Type B pancreatic cell (in vitro differentiated cells): ENCODE measurements at places on chromosomes 2 and 18. TPM values are rescaled to one million over a fixed set of nuclear protein-coding genes. Genes with fewer than 3 reads are reported as not detected.
A peak's percentile ranks its signal among the peaks of the same experiment; 100 is the strongest.

DNA sequence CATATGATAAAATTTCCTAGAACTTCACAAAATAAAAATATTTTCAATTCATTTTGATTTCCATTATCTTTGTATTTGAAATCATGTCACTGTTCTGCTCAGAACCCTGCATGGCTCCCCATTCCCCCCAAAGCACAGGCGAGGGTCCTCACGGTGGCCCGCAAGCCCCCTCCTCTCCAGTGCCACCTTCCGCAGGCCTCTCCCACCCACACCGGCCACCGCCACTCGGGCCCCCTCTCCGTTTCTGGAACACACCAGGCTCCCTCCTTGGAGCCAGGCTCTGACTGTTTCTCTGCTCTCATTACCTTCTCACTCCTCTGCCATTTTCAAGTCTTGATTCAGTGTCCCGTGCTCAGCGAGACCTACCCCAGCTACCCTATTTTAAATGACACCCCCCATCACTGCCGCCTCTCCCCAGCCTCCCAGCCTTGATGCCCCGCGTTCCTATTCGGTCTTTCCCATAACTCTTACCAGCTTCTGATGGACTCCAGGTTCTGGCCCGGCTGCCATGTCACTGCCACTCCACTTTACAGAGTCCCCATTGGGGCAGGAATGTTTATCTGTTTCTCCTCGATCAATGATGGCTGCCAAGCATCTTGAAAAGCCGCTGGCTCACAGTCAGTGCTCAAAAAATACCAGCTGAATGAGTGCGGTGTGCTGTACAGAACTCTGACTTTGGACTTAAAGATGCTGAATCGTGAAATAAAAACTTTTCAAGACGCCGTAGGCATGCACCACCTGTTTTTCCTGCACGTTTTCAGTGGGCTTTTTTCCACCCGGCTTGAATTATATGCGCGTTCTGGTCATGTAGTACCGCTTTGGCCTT, 201.0 kb downstream of the GBX2 start:
- no peak overlapping the region for H3K27ac ChIP-seq
- H3K4me3 ChIP-seq = no peak overlapping the region
- no peak for DNase-seq
- no peaks in the 10 kb centered on the region for H3K27me3 ChIP-seq

DUSP2 gene
- total RNA-seq = 4.3 and 4.5 TPM in 2 replicates

DNA sequence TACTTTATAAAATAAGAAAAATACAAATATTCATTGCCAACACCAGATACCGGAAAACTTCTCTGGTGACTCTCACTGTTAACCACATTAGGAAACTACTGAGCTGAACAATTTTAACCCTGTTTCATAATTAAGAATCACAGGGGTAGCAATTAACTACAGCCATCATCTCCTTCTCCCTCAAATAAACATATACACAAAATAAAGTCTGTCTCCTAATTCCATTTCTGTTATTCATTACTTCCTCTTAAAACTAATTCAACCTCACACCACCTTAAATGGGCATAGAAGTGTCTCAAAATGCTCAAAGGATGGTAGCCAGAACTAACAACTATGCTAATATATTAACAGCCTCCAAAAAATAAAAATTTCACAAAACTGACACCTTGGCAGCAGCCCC, 60.7 kb downstream of the ACVR1 start:
- no peak overlapping the region for H3K27ac ChIP-seq
- H3K36me3 ChIP-seq = peaks cover 38% of the 10 kb centered on the region
- H3K4me1 ChIP-seq = peaks cover 7% of the 10 kb centered on the region
- H3K4me3 ChIP-seq = no peak overlapping the region

L3MBTL4 gene
- 2.2 and 4.6 TPM in 2 replicates for total RNA-seq

DNA sequence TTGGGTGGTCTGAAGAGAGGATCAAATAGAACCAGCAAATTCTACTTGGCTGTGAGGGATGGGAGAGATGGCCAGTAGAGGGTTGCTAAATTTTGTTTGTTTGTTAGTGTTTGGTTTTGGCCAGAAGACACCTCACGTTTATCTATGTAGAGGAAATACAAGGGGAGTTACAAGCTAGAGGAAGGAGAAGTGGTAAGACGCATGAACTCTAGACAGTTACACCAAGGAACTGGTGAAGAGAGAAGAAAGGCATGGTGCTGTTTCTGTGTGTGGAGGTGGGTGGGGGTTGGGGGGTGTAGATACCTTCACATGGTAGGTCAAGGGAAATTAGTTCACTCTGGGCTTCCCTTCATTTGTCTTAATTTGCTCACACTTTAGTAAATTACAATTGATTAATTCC, 25.6 kb downstream of the RASGRP3 start:
- no peak overlapping the region for H3K4me3 ChIP-seq
- H3K27me3 ChIP-seq = peaks cover 5% of the 10 kb centered on the region
- H3K27ac ChIP-seq = no peak overlapping the region
- H3K36me3 ChIP-seq = no peaks in the 10 kb centered on the region
- no peak for DNase-seq
- H3K4me1 ChIP-seq = peaks cover 4% of the 10 kb centered on the region

DNA sequence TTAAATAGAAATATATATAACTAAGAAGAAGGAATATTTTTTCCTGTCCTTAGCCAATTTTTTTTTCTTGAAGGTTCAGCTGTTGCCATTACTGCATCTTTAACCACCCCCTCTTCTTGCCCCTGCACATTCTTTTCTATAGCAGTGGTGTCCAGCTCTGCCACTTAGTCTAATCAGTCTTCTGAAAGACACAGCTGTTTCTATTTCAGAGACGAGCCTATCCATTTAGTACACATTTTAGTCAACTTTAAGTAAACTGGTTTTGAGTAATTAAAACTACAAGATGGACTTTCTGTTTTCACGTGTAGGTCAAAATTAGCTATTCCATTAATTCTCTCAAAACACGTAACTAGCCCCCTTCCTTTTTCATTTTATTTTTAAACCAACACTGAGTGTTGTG, 21.0 kb downstream of the SPOPL start:
- H3K36me3 ChIP-seq = peaks cover 28% of the 10 kb centered on the region
- H3K27me3 ChIP-seq = no peaks in the 10 kb centered on the region
- H3K27ac ChIP-seq = no peak overlapping the region
- no peak for DNase-seq
- H3K4me3 ChIP-seq = no peak overlapping the region

DNA sequence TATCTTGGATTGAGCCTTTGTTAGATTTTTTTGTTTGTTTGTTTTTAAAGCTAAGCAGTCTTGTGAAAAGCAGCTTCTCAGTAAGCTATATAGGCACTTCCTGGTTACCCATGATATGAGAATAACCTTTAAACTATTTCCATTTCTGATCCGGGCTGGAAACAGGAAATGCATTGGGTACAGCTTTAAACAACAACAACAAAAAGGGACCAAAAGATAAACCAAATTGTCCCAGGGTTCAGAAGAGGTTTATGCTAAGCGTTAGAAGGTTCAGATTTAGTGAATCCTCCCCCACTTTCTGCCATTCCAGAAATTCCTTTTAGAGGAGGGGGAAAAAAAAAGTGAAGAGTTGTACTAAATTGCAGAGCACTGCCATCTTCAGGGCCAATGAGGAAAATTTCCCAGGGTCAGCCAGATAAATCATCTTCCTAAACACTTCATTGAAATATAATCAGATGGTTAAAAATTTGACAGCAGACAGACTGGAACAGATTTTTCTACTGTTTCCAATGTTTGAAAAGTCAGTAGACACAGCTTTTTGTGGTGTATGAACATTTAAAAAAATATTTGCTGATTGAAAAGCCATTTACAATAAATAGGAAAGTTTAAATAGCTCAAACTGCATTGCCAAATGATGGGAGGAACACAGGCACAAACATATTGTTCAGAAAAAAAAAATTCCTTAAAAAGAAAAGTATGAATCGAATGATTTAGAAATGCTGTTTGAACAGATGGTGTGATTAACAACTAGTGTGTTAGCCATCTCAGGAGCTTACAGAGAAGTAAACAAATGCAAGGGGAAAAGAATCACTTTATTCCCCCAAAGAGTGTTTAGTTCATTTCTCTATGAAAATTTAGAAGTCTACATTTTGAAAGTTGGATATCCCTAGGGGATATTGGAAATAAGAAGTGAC, 189.9 kb upstream of the TANK start:
- peaks cover 20% of the 10 kb centered on the region for H3K4me1 ChIP-seq
- H3K4me3 ChIP-seq = peak overlapping the region; percentile 78
- no peaks in the 10 kb centered on the region for H3K27me3 ChIP-seq
- DNase-seq = no peak

GRCh38 chr2:96687266-96687665, 44.7 kb downstream of the FER1L5 start:
- H3K36me3 ChIP-seq = no peaks in the 10 kb centered on the region
- peaks cover 5% of the 10 kb centered on the region for H3K4me1 ChIP-seq
- H3K27me3 ChIP-seq = peaks cover 5% of the 10 kb centered on the region
- DNase-seq = no peak
- H3K4me3 ChIP-seq = no peak overlapping the region

GRCh38 chr2:134361648-134362047, 107.8 kb downstream of the MGAT5 start:
- H3K27ac ChIP-seq = no peak overlapping the region
- H3K36me3 ChIP-seq = peaks cover 24% of the 10 kb centered on the region
- H3K4me1 ChIP-seq = no peaks in the 10 kb centered on the region

HOXD13 gene
- total RNA-seq = 0.31 and 0.43 TPM in 2 replicates

GRCh38 chr2:95359501-95359930, 43.0 kb upstream of the FAHD2A start:
- peaks cover 28% of the 10 kb centered on the region for H3K27me3 ChIP-seq
- H3K4me1 ChIP-seq = no peaks in the 10 kb centered on the region
- no peak overlapping the region for H3K27ac ChIP-seq
- no peak overlapping the region for H3K4me3 ChIP-seq

DNA sequence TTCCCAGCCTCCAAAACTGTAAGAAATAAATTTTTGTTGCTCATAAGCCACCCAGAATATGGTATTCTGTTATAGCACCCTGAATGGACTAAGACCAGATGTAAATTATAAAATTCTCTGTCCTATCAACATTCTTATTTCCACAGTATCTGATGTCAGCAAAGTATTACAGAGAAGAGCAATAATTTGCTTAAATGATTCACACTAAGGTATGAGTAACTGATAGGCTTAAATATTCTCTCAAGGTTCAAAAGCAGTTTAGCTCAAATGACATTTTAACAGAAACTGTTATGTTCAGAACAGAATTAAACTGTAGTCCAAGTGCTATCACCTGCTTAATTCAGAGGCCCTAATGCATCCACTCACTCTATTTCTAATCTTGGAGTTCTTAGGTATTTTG, 12.8 kb downstream of the SESTD1 start:
- H3K36me3 ChIP-seq = peaks cover 23% of the 10 kb centered on the region
- DNase-seq = no peak
- H3K4me1 ChIP-seq = no peaks in the 10 kb centered on the region
- H3K27ac ChIP-seq = no peak overlapping the region

- H3K27ac ChIP-seq = no peak overlapping the region
- no peaks in the 10 kb centered on the region for H3K4me1 ChIP-seq
- H3K36me3 ChIP-seq = no peaks in the 10 kb centered on the region
- no peak overlapping the region for H3K4me3 ChIP-seq
- no peaks in the 10 kb centered on the region for H3K27me3 ChIP-seq
- no peak for DNase-seq
Measured at GRCh38 chr2:192390401-192390800, 195.7 kb upstream of the TMEFF2 start.

GRCh38 chr2:79711098-79711497, 198.2 kb downstream of the CTNNA2 start:
- H3K27ac ChIP-seq = no peak overlapping the region
- peaks cover 5% of the 10 kb centered on the region for H3K4me1 ChIP-seq
- no peak for DNase-seq
- peaks cover 3% of the 10 kb centered on the region for H3K36me3 ChIP-seq

GRCh38 chr2:160109939-160110673, 47.7 kb upstream of the PLA2R1 start:
- DNase-seq = no peak
- H3K27ac ChIP-seq = no peak overlapping the region
- no peaks in the 10 kb centered on the region for H3K4me1 ChIP-seq
- H3K27me3 ChIP-seq = no peaks in the 10 kb centered on the region
- no peak overlapping the region for H3K4me3 ChIP-seq

DNA sequence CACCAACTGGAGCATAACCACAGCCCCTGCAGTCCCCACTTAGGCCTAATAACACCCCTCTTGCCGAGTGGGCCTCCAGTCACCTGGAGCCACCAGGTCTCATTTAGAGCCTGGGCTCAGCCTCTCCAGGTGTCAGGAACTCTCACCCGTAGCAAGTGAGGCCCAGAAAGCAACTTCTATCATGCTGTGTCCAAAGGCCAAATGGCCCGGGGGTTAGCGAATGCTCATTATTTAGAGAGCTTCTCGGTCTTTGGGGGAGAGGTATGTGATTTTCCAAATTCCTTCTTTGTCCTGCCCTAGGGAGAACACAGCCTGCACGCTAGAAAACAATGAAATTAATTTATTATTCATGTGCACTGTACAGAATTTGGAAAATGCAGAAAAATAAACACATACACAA, 109.9 kb upstream of the PTPRM start:
- H3K27me3 ChIP-seq = peaks cover 8% of the 10 kb centered on the region
- no peak for DNase-seq
- no peaks in the 10 kb centered on the region for H3K36me3 ChIP-seq
- no peak overlapping the region for H3K27ac ChIP-seq
- no peak overlapping the region for H3K4me3 ChIP-seq
